ENCODE measurements at places on chromosomes 16 and 17.

DNA sequence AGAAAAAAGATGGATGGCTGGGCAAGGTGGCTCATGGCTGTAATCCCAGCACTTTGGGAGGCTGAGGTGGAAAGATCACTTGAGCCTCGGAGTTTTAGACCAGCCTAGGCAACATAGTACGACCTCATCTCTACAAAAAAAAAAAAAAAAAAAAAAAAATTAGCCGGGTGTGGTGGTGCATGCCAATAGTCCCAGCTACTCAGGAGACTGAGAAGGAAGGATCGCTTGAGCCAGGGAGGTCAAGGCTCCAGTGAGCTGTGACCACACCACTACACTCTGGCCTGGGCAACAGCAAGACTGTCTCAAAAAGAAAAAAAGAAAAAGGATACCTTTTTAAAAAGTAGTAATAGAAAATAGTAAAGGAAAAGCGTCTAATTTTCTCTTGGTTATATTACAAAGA is 20.7 kb downstream of the ZNF652 start:
- DNase-seq, result no peak

DNA sequence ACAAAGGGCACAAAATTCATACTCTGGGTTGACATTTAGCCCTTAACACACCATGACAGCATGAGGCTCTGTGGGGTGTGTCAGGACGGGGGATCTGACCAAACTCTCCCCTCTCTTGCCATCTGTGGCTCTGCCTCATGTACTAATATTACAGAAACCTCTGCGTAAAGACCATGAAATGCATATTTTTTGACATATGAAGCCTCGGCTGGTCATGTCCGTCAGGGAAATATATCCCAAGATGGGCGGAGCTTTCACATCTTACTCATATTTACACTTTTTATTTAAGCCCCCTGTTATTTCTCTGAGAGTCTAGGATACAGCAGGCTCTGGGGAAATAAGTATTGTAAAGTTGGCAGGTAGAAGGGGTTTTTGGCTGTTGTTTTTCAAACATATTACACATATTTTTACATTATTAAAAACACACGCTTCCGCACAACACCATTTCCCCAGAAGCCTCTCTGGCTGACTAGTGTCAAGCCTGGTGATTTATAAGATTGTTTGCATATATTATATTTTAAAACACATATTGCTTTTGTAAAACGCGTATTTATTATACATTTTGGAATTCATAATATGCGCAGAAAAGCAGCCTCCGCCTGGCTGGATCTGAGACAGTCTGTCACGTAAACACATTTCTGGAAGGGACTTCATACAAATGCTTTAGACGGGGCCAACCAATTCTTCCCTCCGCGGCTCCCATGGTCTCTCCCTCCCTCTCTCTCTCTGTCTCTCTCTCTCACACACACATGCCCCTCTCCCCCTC is 237.7 kb upstream of the ZFHX3 start:
- no peak for DNase-seq

- DNase-seq, result no peak
These were observed 482.8 kb downstream of the SOX9 start for GRCh38 chr17:72603420-72604242.

DNA sequence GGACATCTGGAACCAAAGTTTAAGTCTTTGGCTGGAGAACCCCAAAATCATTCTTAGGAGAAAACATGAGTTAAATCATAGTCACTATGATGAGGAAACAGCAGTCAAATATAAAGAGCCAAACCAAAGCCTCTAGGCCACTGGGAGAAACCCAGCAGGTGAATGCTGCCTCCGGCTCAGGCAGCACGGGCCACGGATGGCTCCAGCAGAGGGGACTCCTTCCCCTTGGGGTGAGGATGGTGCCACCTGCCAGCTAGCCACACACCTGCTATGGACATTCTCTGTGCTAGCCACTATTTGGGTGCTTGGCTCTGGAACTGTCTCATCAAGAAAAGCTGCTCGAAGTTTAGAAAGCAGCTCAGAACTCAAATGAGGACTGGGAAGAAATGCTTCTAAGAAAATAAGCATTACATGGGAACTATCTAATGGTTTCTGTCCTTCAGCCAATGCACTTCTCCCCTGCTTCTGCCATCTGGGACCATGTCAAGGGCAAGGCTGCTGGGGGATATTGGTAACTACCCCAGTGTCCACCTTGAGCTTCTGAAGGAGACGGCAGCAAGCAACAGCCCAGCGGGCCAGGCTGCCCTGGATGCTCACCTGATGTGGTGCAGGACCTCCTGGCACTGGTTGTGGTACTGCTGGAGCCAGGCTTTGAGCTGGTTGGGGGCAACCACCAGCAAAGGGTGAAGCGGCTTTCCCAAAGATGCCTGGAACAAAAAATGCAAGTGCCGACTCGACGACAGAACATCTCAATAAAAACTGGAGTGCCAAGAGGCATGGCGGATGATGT is 22.5 kb downstream of the ELAC2 start:
- DNase-seq, result no peak

DNA sequence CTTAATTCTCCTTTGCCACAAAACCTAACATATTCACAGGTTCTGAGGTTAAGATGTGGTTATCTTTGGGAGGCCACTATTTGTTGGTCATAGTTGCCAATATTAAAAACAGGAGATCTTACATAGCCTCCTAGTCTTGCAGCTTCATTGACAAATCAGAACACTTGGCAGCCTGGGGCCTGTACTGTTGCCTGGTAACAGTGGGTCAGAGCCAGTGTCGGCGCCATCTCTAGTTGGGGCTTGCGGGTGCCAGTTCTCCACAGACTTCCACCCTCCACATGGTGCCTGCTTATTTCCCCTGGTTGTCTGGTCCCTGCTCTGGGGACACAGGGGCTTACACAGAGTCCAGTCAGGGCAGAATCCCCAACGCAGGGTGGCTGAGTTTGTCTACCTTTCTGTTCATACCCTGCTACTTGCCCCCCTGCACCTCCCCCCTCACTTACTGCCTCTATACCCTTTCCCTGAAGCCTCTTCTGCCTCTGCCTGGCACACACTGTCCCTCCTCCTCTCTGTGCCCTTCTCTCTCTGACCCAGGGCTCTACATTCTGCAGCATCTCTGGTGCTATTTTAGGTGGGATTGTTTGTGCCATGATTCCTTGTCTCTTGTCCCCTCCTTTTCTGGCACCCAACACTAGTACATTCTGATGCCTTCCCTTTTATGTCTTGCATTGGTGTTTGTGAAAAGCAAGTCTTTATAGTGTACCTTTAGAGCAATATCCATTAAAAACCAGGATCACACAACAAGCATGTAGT is 13.4 kb downstream of the EPN2 start:
- no peak for DNase-seq

DNA sequence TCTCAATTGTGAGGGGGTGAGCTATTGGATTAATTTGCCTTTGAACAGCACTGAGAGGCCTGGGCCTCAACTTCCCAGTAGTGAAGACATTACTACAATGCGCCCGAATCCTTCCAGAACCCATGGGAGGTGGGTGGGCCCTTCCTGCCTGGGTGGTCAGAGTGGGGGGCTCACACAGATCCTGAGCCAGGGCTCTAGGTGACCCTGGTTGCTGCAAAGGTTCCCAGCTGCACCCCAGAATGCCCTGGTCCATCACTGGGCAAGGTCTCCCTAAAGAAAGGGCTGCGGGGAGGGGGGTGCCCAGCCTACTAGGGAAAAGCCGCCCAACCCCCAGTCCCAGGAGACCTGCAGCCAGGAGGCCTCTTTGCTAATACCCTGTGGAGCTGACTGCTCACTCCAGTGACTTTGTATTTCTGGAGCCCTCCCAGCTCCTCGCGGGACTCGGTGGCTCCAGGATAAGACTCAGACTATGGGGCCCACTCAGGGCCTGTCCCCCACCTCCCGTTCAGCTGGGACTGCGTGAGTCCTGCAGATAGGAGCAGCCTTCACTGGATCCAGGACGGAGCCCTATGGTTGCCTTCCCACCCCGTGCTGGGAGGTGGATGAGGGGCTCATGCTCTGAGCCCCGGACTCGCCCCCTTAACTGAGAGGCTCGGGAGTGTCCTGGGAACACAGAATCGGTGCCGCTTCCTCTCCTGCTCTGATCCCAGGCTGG is 40.2 kb downstream of the SLC7A5 start:
- no peak for DNase-seq

- DNase-seq, result peak; percentile 45
These were observed 32.8 kb downstream of the HIC1 start for GRCh38 chr17:2087597-2088211.

DNA sequence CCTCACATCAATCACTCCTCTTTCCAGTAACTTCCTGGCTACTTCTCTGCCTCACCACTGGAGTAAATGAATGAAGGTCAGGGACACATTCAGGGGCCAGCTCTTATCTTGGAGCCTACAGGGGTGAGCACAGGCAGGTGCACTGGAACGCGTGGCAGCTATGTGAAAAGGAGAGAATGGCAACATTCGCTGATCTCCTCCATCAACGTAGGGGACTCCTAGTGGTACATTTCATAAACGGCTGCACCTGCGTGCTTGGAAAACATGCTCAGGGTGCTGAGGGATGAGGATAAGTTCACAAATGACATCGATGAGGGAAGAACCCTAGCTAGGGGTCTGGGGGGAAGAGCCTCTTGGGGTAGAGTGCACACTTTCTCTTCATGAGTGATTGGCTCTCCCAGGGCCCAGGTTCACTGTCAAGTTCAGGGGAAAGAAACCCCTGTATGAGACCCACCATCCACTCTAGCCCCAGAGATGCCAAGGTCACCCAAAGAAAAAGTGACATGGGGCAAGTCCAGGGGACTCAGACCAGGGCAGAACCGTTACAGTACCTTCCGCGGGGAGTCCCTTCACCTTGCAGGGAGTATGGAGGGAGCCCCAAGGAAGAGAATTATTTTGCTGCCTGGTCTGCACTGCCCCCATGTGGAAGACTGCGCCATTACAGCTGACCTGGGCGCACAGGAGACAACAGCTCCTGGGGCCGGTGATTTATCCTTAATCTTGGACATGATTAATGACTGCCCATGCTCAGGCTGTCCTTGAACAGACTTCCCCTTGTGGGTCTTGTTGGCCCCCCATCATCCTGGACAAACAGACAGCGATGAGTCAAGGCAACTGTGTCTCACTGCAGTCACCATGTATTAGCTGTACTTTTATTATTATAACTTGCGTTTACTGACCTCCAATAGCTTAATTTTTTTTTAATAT is 30.1 kb downstream of the VAC14 start:
- peak; percentile 69 for DNase-seq

DNA sequence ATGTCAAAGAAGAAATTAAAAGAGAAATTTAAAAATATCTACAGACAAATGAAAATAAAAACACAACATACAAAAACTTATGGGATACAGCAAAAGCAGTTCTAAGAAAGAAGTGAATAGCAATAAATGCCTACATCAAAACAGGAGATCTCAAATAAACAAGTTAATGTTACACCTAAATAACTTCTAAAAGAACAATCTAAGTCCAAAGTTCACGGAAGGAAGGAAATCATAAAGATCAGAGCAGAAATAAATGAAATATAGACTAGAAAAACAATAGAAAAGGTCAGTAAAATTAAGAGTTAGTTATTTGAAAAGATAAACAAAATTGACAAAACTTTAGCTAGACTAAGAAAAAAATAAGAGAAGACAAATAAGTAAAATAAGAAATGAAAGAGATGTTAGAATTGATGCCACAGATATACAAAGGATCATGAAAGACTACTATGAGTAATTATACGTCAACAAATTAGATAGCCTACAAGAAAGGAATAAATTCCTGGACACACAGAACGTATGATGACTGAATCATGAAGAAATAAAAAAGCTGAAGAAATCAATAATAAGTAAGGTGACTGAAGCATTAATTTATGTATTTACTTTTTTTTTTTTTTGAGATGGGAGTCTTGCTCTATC is 100.4 kb downstream of the CEP112 start:
- DNase-seq, result no peak

DNA sequence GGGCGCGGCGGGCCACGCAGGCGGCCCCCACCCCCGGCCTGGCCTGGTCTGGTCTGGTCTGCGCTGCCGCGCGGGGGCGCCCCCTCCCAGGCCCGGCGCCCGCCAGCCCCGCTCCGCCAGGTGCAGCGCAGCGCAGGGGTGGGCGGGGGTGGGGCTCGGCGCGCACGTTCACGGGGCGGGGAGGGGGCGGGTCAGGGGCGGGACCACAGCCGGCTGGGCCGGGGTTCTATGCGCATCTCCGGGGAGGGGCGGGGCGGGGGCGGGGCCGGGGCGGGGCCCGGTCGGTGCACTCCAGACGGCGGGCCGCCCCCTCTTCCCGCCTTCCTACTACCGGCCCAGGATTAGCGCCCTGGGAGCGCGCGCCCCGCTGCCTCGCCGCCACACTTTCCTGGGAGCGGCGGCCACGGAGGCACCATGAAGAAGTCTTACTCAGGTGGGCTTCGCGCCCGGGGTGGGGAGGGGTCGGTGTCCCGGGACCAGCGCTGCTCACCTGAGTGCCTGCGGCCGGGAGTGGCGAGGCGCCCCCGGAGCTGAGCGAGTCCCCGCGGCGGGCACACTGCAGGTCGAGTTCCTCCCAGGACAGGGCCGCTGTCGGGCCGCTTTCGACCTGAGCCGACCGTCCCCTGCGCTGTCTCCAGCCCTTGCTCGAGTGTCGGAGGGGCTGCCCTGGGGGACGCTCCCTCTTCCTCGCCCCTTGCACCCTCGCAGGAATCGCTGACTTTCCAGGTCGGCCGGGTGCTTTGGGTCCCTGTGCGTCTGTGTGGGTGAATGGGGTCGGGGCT is 140.5 kb downstream of the SEC14L1 start:
- peak; percentile 75 for DNase-seq

GRCh38 chr16:12283596-12283995 is 307.1 kb downstream of the SNX29 start:
- DNase-seq, result no peak

DNA sequence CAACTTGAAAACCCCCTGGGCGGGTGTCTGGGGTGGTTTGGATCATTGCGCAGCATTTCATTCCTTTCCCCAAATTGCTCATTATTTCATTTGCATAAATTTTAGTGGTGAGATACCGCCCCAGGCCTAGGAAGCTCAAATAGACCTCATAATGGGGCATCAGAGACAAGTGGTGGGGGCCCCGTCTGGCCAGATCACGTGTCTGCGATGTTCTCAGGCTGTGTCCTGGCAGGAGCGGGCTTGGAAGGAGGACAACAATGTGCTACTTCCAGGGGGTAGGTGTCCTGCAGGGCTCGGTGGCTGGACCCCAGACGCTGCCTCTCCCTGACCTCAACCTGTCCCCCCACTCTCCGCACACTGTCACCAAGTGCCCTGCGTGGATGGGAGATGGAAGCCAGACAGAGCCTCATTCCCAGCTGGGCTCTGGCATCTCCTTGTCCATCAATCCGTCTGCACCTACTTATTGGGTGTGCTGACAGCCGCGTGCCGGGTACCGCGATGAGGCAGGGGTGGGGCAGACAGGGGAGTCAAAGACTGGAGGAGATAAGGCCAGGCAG is 116.9 kb downstream of the NTN1 start:
- no peak for DNase-seq

GRCh38 chr16:51900221-51900780 is 646.6 kb downstream of the TOX3 start:
- no peak for DNase-seq

- no peak for DNase-seq
These were observed 197.6 kb downstream of the LAT start for GRCh38 chr16:29182501-29182900.

- no peak for DNase-seq
These were observed 5.4 kb upstream of the SGF29 start for GRCh38 chr16:28548306-28548802.

GRCh38 chr16:54201200-54201599 is 85.4 kb downstream of the IRX3 start:
- no peak for DNase-seq

- DNase-seq, result no peak
These were observed 37.9 kb downstream of the SOX8 start for GRCh38 chr16:1019231-1020090.

GRCh38 chr16:77211880-77212740 is 12.9 kb downstream of the SYCE1L start:
- DNase-seq, result peak; percentile 65

- DNase-seq, result peak; percentile 59
These were observed 1.0 kb upstream of the HOXB13 start for GRCh38 chr17:48729335-48730239.

All from colonic mucosa (tissue), 4 donors.